ENCODE measurements at places on chromosomes 3 and 15. TPM values are rescaled to one million over a fixed set of nuclear protein-coding genes. Genes with fewer than 3 reads are reported as not detected.

The RASL12 gene
- 12.5 TPM for total RNA-seq

The TTC14 gene
- total RNA-seq: 36.6 TPM

DNA sequence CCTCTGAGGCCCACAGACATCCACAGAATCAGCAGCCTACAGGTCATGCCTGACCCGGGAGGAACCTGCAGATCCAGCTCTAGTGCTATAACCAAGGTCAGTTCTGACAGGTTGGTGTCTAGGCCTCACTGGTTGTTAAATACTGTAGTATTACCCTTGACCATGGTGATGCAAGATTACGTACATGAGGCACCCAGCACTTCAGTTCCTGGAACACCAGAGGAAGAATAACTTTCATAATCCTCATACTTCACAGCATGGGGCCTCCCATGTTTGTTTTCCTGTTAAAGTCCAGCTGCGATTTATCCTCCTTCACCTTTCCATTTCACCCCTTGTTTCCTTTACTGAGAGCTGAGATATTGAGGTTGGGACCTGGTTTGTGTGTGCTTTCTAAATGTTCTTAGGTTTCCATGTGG lies 34.4 kb upstream of the GLCE start:
- DNase-seq: no peak

DNA sequence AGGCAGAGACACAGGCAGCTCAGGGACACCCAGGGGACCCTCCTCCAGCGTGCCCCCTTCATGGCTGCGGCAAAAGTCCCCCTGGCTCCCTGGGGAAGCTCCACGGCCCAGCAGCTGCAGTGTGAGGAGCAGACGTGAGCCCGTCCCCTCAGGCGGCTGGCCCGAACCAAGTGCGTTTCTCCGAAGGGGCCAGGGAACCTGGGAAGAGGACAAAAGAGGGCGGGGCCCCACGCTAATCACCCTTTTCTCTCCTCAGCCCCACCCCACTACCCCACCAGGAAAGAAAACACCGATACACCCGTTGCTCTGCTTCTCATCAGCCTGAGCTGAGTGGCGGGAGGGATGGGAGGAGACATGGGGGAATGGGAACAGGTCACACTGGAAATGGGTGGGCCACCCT lies at the start of gene MUC4:
Gene MUC4, minus strand, starts transcription at position 174 of the 400 bp plus-strand sequence. Its CDS starts 112 bp downstream, at position 62.
- no peak for DNase-seq

GRCh38 chr3:55292360-55292759 lies 194.7 kb downstream of the WNT5A start:
- DNase-seq: no peak

DNA sequence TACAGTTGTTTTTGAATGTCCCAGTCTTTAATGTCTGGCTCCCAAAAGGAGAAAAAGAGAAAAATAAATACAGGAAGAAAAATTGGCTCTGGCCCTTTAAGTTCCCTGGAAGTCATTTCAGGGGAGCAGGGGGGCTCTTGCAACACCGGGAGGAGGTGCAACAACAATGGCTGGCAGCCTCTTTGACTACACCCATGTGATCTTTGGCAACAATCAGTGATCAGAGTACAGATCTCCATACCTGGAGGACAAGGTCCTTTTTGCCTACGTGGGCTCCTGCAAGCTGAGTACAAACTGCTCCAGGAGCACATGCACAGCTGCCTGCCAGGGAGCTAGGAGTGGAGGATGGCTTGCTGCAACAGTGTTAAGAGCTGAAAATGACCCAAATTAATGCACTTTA lies 63.9 kb downstream of the GLCE start:
- DNase-seq: no peak

DNA sequence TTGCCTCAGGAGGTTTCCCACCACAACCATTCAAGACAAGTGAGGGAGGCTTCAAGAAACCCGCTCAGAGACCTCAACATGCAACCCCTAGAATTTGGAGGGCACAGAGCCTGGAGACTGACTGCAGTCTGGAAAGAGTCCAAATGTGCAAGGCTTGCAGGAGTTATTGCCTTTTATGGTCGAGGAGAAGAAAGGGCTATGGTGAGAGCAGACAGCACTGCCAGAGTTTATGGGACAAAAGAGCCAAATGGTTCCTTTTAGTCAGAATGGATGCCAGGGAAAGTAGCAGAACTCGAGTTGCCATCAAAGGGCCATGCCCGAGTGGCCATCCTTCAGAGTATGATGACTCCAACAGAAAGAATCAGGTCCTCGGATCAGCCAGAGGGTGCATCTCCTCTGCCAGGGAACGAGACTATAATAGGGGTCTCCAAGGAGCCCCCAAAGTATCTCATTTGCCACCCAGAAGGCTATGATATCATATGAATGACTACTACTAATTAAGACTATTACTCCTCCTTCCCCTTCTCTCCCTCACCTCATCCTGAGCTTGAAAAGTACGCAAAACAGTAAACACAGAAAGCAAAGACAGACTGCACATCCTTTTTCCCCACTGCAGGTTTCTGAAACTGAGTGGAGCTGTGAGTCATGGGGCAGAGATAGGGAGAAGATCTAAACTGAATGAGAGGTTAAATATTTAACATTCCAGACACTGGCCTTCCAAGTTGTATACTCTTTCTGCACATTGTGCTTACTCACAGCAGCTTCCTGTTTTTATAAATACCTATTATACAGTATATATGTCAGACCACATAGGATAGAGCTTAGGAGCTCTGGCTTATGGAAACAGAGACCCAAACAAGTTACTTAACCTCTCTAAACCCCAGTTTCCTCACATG lies 33.9 kb upstream of the TMCO5A start:
- no peak for DNase-seq

The WNT5A gene
- 28.8 TPM for total RNA-seq

DNA sequence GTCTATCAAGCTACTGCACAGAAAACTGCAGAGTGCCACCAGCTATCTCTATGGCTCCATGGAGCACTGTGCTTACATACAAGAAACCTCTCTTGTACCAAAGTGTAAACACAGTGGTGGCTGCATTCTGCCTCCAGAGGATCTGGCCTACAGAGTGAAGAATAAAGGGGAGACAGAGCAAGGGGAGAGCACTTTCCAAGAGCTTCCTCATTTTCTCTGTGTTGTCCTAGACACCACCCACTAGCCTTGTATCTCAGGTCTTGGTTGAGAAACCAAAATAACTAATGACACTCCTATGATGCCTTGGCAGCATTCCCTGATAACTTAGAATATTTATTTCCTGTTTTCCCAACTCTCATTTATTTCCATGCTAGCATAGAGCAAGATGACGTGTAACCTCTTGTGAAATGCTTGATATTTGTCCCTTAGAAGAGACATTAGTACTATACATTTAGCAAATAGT lies 56.9 kb upstream of the PHLDB2 start:
- DNase-seq: peak; percentile 76

- DNase-seq: no peak
These were observed 57.2 kb upstream of the CACNA2D3 start for GRCh38 chr3:54065140-54065539.

GRCh38 chr3:194908496-194908895 lies 222.8 kb downstream of the FAM43A start:
- DNase-seq: no peak

- no peak for DNase-seq
These were observed 18.1 kb downstream of the SYNPR start for GRCh38 chr3:63296249-63296648.

GRCh38 chr15:77542491-77543001 lies 90.2 kb downstream of the LINGO1 start:
- no peak for DNase-seq

DNA sequence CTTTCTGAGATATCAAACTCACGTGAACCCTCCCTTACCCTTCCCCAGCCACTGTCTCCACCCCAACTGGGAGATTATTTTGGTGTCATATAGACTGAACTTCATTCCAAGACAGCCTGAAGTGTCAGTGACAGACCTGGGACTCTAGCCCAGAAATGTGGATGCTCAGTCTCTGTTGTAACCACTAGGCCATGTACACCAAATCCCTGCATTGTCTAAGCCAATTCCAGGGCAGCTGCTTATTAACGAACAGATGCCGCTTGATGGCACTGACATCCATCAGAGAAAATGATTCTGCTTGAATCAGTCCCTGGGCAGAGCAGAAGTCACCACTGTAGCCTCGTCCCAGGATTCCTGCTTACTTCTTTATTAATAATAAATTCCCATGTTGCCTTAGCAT lies 305.5 kb downstream of the GRM7 start:
- DNase-seq: no peak

The CFAP100 gene
- total RNA-seq: not detected

- peak; percentile 20 for DNase-seq
These were observed 497.6 kb downstream of the NTRK3 start for GRCh38 chr15:87758794-87759418.

The DOCK3 gene
- 0.89 TPM for total RNA-seq

The ACVR2B gene
- total RNA-seq: 9.0 TPM

GRCh38 chr15:54941417-54941816 lies 255.3 kb downstream of the RSL24D1 start:
- DNase-seq: no peak
